CD4-positive, alpha-beta T cell treated with Interleukin-17A for 4 hours (primary cell): ENCODE measurements at places on chromosomes 7 and 10.

- no peak for DNase-seq
These were observed 77.8 kb downstream of the NAMPT start for GRCh38 chr7:106206826-106207541.

GRCh38 chr7:138608275-138608674, 92.9 kb downstream of the SVOPL start:
- peak; percentile 9 for DNase-seq

DNA sequence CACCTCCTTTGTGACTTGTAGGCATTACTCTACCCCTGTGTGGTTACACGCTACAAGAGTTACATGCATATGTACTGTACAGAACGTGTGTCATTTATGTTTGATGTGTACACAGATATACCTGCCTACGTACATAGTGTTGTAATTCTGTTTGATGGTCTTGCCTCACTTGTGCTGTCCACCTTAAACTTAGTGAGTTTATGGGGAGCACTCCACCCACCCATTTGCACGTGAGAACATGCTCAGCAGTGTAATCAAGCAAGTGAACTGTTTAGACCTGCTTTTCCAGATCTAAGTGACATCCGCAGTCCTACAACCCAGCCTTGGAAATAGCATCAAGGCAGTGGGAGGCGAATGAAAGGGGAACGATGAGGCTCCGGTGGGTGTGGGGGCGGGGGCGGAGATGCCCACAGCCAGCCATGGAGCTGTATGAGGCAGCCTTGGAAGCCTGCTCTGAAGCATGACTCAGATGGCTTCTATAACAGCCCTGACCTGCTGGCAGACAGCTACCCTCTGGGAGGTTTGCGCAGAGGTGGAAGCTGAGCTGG, 52.1 kb downstream of the SUFU start:
- DNase-seq: no peak

DNA sequence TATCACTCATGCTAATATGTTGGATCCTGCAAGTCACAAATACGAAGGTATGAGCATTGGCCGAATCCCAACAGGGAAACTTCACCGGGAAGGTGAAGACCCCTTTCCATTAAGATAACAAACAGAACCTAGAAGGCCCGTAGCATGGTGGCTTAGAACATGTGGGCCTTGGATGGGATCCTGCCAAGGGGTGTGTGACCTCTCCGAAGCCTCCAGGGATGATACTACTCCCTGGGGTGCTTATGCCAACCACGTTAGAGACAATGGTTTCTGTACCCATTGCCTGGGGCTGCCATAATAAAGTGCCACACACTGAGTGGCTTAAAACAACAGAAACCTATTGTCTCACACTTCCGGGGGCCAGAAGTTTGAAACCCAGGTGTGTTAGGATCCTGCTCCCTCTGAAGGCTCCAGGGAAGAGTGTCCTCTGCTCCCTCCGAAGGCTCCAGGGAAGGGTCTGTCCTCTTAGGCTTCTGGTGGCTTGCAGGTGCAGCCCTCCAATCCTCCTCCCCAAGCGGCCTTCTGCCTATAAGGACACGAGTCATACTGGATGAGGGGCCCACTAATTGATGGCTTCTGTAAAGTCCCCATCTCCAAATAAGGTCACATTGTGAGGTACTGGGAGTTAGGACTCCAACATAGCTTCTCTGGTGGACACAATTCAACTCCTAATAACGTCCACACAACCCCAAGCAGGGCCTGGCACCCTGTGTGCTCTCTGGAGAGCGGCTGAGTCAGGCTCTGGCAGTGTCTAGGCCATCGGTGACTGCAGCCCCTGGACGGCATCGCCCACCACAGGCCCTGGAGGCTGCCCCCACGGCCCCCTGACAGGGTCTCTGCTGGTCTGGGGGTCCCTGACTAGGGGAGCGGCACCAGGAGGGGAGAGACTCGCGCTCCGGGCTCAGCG, 992 bp upstream of the MGMT start:
- no peak for DNase-seq

DNA sequence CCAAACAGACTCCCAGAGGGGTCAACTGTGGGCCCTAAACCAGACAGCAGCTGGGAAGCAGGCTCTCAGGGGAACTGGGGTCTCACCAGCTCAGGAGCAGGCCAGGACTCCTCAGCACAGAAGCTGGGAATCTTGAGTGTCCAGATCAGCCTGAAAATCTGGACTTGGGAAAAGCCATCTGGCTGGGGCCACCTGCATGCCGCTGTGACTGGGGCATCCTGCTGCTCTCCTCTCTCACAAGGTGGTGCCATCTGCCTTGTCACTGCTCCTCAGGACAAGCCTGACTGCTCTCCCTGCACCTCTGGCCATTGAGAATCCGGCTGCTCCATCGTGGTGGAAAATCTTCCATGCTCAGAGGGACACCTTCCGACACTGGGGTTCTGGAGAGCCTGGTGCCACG, 141.4 kb downstream of the PLPP4 start:
- no peak for DNase-seq

GRCh38 chr10:99958806-99959205, 50.9 kb downstream of the DNMBP start:
- no peak for DNase-seq

DNA sequence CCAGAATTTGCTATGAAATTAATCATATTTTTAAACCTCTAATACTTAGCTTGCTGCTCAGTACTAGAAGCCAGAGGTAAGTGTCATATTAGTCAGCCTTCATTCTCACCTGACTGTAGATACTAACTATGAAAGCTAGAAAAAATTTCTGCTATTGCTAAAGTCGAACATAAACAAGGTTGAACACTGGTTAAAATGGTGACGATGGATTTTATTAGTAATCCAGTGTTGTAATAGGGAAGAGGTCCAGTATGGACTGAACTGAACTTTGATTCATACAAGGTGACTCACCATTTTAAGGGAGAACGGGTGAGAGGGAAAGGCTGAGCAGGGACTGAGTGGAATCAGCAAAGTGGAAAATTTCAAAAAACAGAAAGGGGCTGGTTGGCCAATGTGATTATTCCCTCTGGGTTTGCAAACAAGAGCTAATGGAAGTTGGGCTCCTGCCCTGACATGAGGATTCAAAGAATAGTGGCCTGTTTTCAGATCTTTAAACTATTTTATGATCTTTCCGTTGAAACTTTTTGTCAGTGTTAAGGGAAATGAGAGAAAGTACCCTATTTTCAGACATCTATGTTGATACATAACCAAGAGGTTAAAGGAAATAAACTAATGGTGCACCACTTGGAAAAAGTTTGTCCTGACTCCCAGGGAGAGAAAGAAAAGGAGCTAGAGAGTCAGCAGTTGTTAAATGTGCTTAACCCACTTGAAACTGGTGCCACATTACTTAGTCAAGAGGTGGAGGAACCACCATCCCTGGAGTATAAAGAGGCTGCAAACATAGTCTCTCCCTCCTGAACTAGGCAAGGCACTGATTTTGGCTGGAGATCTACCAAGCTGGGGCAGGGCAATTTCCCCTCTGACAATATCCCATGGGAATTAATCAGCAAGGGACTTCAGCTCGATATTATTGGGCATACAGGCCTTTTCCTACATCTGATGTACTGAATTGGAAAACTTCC, 15.3 kb upstream of the AKR1C1 start:
- no peak for DNase-seq

DNA sequence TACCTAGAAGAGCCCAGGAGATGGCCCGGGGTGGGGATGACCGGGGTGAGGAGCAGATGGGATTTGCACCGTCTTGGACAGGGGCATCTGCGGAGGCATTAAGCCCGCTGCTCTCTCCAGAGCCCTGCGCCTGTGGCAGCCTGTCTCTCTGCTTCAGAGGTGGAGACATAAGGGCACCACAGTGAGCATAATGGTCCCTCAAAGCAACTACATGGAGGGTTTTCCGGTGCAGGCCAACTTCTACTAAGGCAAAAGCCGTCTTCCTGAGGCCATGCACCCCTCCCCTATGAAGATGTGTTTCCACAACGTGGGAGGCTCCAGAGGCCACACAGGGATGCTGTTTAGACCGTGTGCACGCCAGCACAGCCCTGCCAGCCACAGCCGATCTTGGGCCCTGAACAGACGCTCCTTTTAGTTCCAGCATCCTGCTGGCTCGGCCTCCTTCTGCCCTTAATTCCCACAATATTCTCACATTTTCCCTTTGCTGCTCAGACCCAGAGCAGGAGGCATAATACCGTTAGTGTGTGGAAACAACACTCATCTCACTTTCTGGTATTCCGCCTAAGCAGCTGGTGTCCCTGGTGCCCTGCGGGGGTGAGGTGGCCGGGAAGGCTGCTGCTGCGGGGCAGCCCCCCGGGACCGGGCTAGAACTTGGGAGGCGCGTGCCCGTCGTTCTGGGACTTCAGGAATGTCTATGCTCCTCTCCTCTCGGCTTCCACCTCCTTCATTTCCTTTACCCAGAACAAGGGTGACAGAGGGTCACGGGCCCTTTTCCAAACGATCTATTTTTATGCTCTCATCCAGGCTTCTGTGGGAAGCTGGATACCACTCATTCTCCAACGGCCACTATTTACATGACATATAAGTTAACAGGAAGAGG, 266.9 kb downstream of the TNS3 start:
- DNase-seq: no peak

DNA sequence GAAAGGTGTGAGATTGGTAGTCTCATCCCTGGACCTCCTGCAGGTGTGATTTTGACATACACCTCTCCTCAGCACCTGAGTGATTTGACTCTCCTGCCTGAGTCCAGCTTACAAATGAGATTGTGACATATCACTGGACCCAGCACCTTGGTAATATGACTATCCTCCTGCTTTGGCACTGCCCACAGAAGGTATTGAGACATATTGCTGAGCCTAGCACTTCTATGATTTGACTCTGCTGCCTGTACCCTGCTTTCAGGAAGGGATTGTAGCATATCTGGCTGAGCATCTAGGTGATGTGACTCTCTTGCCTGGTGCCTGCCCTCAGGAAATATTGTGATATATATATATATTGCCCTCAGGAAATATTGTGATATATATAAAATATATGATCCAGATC, 43.5 kb upstream of the ZNF680 start:
- no peak for DNase-seq

DNA sequence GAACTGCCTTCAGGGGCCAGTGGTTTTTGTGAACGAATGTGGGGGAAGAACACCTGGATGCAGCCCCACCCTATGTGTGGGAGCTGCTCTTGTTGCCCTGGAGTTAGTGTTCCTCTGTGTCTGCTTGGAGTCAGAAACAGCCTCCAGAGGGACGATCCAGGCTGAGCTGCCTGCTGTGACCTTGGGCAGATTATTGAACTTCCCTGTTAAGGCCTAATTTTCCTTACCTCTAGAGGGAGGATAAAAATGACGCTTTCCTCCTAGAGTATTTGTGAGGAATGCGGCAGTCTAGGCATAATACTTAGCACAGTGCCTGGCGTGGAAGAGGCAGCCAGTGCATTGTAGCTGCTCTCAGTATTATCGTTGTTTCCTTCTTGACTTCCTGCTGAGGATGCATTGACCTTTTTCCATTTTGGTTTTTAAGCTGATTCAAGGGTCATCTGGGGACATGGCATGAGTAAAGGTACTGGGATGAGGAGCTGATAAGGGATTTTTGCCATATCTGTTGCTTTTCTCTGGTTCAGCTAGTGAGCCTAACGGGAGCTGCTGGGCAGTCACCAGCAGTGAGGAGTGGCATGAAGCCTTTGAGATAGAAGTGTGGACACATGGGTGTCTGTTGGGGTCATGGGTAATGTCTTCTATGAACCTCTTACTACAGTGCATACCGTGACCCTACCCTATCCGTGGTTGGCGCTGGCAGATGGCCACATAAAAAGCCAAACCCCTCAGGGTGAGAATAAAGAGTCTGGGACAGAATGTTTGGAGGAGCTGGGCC, 6.4 kb downstream of the ZFYVE27 start:
- no peak for DNase-seq

- DNase-seq: no peak
These were observed 4.5 kb downstream of the CPED1 start for GRCh38 chr7:120992965-120993494.

- DNase-seq: no peak
These were observed 135.1 kb downstream of the CHN2 start for GRCh38 chr7:29329686-29330085.

- no peak for DNase-seq
These were observed 23.6 kb downstream of the CFAP46 start for GRCh38 chr10:132918617-132919373.

GRCh38 chr7:20785157-20786048, 1.3 kb downstream of the SP8 start:
- DNase-seq: no peak

DNA sequence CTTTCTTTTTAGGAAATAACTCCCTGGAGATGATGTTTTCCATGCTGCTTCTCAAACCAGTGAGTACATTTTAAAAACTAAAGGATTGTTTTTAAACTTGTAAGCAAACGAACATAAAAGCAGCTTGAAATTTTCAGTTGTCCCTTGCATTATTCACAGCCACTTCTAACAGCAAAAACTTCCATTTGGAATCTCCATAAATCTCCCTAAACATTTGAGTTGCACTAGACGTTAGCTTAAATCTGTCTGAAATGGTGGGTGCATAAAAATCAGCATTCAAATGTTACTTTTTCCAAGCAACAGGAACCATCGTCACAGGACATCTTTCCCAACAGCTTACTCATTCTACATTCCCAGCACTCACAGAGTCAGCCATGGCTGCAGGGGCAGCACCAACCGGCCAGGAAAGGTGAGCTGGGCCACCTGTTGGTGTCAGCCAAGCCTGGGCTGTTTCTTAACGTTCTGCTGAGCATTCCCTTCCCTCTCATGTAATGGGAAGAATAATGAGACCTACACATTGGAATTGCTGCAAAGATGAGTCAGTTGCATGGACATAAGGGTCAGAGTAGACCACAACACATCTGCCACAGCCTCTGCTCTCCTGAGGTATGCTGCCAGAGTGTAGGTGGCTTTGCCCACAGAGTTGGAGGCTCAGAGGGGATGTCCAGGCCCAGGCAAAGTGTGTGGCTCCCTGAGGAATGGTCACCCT, 163.2 kb downstream of the TNS3 start:
- no peak for DNase-seq

DNA sequence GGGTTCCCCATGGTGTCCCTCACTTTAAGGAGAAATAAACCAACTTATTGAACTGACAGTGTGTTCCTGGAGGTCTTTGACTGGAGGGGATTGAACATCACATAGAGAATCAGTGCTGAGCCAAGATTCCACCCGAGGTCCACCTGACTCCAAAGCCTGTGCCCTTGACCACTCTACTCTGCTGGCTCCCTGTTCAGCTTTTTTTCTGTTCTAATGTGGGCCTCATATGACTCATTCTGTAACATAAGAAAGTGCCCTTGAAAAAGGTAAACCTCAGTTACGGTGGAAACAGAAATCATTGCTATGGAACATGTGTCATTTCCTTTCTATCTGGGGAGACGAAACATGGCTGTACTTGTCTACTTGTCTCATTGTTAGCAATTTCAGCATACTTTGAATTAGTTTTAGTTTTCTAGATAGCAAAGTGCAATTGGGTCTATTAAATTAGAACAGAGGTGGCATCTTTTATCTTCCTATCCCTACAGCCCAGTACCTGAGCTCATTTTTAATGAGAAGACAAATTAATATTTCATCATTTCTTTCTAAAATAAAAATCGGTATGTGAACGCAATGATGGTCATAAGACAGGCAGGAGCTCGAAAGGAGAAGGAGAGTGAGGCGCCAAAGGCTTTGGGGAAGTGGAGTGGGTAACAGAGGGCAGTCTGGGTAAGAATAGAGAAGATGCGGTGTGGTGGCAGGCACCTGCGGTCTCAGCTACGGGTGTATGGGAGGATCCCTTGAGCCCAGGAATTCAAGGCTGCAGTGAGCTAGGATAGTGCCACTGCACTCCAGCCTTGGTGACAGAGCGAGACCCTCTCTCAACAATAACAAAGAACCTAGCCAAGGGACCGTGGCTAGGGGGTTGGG, 1.5 kb downstream of the GSDME start:
- DNase-seq: no peak
